ENCODE measurements at places on chromosomes 2 and 18.

DNA sequence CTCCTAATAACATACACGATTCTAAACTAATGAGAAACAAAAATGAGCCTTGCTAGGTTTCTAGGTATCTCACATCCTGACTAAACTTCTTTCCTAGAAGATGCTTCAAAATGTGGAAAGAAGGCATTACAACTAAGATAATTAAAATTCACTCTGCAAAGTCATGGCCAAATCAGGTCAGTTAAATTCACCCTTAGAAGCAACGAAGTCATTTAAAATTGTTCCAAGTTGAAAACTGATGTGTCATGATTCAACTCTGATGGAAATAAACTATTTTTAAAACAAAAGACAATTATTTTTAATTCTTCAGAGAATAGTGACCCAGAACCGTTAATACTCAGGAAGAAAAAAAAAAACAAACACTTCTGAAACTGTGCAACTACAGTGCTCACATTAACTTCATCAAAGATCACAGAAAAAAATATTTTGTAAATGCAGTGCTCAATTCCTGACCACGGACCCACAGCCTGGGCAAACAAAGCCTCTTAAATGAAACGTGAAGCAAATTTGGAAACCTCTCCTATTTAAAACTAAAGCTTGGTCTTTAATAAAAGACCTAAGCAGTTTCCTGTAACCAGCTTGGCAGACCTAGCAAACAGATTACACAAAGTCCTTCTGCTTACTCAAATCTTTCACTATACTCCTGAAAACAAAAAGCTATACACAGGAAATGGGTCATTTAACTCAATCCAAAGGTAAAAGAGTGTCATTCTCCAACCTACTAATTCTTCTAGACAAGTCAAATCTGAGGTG, 39.0 kb downstream of the CHN1 start:
- DNase-seq: no peak

DNA sequence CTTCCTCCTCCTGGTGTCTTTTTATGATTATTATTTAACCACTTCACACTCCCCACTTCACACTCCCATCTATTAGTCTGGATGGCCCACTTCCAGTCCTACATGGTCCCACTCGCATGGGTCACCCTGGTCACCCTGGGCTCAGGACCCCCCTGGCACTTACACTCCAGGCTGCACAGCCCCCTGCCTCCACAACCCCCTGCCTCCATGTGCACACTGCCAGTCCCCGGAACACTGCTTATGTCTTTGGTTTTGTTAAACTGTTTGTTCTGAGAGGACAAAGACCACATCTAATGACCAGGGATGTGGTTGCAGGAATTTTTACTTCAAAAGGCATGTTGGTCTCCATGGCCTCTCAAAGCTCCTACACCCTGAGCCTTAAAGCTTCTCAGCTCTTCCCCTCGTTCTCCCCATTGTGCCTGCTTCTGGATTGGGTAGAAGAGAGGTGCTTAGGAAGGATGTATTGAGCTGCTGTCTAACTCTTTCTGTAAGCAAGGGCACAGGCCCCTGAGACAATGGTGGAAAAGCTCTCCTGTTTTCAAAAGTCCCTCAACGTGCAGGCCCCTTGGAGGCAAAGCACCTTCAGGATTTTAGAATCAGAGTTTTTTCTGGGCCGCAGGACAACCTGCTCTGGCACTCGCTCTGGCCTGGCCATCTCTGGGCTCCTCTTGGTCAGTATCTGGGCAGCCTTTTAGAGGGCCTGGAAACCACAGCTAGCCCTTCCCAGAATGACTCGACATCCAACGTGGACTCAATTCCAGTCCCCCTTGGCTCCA, 150.0 kb upstream of the HAAO start:
- DNase-seq: no peak

- DNase-seq: no peak
These were observed 82.6 kb upstream of the FRZB start for GRCh38 chr2:182949052-182949451.

- no peak for DNase-seq
These were observed 87.9 kb upstream of the COL5A2 start for GRCh38 chr2:189267491-189267890.

Data from NCI-H1930 (cell line).